SW 1271 (cell line): ENCODE measurements at places on chromosomes 2 and 18.
A peak's percentile ranks its signal among the peaks of the same experiment; 100 is the strongest.

DNA sequence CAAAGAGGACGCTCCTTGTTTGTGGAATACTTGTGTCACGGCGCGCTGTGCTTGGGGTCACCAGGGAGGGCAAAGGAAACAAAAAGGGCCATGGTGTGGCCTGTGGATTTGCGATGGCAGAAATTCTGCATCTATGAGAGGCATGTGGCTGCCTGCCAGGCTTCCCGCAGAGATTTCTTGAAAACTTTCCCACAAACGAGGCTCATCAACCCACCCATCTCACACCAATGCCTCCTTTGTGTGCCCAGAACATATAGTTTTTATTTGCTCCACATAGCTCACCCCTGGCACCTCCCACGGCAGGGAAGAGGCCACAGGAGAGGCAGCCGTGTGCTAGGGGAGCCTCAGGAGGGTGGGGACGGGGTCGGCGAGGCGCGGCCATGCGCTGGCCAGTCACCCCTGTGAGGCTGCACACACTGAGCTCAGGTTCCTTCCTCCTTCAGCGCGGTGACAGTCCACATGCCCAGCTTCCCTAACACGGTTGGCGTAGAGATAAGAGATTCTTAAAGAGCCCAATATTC, 100.3 kb downstream of the MBP start:
- DNase-seq, result no peak

- no peak for DNase-seq
Observed at GRCh38 chr2:176729706-176730569, 460.7 kb downstream of the MTX2 start.

DNA sequence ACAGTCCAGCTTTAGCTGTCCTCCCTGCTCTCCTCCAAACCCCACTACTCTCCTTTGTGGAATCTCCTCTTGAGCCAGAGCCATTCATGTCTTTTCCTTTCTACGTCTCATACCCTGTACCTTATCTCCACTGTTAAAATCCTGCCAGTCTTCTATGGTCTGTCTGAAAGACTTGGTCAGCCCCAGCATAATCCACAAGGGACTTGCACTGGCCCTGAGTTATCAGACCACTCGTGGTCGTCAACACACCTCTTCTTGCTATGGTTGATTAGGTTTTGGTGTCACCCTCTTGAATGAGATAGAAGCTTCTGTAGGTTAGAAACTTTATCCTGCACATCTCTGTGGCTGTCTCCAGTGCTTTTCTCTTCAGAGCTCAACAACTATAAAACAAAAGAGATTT, 56.8 kb downstream of the MYO1B start:
- DNase-seq, result no peak

- no peak for DNase-seq
Observed at GRCh38 chr2:232838406-232838874, 31.6 kb upstream of the SNORC start.

- no peak for DNase-seq
Observed at GRCh38 chr2:181526014-181526413, 68.8 kb downstream of the ITGA4 start.

DNA sequence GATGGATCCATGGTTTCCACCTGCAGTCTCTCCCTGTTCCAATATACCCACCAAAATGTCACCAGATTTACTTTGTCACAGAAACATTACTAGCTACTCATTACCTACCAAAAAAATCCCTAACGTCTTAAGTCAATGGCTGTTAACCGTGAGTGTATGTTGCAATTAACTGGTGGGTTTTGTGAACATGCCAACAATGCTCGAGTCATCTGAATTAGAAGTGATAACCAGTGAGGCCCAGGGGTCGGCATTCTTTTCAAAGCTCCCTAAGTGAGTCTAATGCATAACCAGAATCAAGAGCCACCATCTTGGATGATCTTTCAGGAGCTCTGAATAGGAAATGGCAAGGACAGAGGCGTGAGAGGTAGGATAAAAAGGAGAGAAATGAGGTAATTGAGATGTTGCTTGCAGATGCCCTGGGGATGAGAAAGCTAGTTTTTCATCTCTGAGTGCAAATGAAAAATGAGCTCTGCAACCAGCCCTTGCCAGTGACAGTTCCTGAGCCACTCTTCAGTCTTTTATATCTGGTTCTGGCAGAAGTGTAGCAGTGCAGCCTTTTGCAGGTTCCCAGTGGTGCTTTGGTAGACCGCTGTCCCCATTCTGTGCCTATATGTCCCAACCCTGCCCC, 130.0 kb upstream of the RND3 start:
- no peak for DNase-seq

DNA sequence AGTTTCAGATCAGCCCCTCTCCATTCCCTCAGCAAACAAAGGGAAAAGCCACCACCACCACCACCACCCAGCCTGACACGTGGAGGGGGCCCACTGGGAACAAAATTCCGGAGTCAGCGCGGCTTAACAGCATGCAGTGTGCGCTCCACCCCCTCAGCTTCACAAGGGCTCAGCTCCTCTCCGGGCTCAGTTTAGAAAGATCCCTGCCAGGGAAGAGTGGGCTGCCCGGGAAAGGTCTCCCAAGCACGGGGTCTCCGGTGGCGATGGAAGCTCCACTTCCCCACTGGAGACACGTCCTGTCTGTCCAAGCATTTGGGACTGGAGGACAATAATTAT, 55.7 kb downstream of the SNORC start:
- no peak for DNase-seq

DNA sequence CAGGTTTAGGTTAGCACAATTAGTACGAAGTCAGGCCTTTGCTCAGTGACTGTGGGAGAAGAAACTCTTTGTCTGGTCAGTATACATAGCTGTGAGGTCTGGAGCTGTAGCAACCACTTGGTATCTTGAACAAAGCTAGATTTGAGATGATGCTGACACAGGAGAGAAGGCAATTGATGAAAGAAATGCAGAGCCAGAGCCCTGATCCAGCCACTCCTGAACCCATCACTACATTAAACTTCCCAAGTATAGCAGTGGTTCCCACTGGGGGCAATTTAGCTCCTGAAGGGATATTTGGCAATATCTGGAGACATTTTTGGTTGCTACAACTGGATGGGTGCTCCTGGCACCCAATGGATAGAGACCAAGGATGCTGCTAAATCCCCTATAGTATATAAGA, 143.9 kb upstream of the SPRED2 start:
- peak; percentile 41 for DNase-seq

DNA sequence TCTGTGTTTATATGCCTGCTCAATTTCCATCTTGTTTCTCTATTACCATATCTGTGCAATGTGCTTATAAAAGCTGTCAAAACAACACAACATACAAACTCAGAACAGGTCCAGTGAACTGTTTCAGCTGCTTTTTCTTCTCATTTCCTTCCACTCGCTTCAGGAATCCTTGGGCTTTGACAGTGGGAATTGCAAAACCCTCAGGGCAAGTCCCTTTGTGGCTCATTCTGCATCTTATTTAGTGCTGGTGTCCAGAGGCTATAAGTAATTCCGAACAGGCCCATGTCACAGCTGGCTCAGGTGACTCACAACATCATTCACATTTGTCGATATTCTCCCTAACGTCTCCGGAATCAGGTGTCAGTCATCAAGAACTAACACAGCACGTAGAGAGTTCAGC, 309.9 kb upstream of the ZNF521 start:
- no peak for DNase-seq

GRCh38 chr2:31038385-31038784, 99.9 kb downstream of the GALNT14 start:
- DNase-seq, result no peak

- DNase-seq, result no peak
Observed at GRCh38 chr2:213266421-213266820, 17.8 kb upstream of the SPAG16 start.

- DNase-seq, result no peak
Observed at GRCh38 chr18:75784390-75784789, 356.9 kb upstream of the SMIM21 start.

- no peak for DNase-seq
Observed at GRCh38 chr2:109614715-109615636, 812 bp downstream of the SOWAHC start.

DNA sequence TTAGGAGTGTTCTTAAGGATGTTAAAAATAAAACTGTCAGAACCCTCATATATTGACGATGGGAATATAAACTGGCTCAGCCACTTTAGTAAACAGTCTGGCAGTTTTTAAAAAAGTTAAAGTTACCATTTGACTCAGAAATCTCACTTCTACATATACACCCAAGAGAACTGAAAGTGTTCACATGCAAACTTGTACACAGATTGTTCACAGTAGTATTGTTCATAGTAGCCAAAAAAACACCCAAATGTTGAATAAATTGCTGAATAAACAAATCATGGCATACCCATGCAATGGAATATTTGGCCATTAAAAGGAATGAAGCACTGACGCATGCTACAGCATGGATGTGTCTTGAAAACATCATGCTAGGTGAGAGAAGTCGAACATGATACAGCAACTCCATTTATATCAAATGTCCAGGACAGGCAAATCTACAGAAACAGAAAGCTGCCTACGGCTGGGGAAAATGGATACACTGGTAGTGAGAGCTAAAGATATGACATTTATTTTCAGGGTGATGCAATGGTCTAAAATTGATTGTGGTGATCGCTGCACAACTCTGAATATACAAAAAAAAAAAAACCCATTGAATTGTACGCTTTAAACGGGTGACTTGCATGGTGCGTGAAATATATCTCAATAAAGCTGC, 10.1 kb downstream of the RPL31 start:
- no peak for DNase-seq

- no peak for DNase-seq
Observed at GRCh38 chr2:113672326-113672932, 45.4 kb downstream of the RABL2A start.

DNA sequence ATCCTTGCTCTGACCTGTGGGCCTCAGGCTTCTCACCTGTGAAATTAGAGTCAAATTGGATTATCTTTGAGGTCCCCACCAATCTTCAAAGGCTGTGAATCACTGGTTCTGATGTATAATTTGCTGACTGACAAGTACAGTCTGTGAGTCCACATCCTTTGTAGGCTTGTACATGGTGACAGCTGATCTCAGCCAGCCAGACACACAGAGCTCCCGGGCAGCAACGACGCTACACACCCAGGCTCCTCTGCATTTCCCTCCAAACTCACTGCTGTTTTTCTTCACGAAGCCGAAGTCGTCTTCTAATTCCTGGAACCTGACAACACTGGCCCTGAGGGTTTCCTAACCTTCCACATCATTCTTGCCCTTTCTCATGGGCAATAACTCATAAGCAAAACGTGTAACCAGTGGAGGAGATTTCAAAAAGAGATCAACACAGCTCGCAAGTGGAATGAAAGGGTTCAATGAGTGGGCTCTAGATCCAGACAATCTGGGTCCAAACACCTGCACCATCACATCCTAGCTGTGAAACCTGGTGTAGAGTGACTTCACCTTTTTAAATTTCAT, 37.9 kb upstream of the EVA1A start:
- DNase-seq, result no peak

GRCh38 chr2:65231121-65231520, 3.5 kb downstream of the ACTR2 start:
- no peak for DNase-seq

DNA sequence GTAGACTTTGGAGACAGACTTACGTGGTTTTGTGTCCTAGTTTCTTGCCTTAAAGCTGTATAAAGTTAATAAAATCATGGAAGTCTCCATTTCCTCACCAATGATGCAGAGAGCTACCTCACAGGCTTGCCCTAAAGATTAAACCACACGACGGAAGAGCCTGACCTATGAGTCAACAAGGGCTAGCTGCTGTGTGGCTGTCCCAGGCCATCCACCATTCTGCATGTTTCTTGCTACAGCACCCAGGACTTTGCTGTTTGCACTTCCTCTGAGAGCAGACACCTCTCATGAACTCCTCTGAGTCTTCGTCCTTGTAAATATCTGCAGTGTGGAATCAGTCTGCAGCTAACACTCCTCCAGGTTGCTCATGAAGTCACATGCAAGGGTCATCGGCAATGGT, 160.0 kb upstream of the TRIB2 start:
- no peak for DNase-seq

DNA sequence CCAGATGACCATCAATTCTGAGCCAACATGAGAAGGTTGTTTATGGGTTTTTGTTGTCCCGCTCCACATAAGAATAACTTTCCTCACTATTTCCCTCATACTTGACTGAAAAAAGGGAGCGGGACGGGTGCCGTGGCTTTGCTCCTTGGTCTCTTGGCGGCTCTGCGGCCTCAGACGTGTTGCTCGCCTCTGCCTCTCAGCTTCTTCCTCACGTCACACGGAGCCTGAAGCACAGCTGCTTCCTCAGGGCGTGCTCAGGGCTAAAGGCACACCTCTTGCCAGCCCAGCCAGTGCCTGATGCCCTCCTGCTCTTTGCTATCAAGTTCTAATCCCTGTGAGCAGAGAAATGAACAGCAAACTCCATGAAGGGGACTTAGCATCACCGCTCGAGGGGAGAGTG, 17.9 kb upstream of the ID2 start:
- DNase-seq, result no peak

- no peak for DNase-seq
Observed at GRCh38 chr18:25456334-25457010, 104.5 kb upstream of the ZNF521 start.

- DNase-seq, result no peak
Observed at GRCh38 chr2:158102446-158102845, 770 bp downstream of the UPP2 start.

GRCh38 chr2:66888791-66889631, 454.1 kb downstream of the MEIS1 start:
- no peak for DNase-seq

- DNase-seq, result no peak
Observed at GRCh38 chr2:121875585-121876185, 120.2 kb downstream of the TSN start.

GRCh38 chr2:147382322-147382948, 462.4 kb upstream of the ACVR2A start:
- DNase-seq, result no peak

DNA sequence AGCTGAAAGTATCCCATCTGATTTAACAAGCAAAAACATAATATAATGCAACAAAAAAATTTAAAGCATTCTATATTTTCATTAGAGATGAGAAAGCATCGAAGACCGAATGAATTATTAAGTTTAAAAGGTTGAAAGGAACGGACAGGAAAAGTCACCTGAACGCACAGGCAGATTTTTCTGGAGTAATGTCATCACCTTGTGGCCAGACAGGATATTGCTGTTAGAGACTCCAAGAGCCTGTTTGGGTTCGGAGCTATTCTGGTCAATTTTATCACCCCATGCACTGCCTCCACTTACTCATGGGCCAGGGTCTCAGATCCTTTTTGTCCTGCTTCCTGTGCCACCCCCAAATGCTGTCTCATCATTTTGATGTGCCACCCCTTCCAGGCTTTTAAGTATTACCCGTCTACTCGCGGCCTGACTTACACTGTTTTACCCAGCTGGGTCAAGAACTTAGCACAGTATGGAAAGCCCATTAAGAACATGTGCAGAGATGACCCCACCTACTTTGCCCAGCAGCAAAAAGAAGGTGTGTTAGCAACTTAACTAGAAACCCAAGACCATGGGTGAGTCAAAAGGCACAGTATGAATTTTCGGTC, 27.3 kb downstream of the GKN2 start:
- peak; percentile 30 for DNase-seq

- no peak for DNase-seq
Observed at GRCh38 chr2:218168016-218168415, 1.3 kb upstream of the CXCR1 start.

- no peak for DNase-seq
Observed at GRCh38 chr2:3267869-3268704, 109.5 kb downstream of the EIPR1 start.
